ENCODE measurements at places on chromosomes 3 and 15. TPM values are rescaled to one million over a fixed set of nuclear protein-coding genes. Genes with fewer than 3 reads are reported as not detected.

Gene GADL1
- not detected for total RNA-seq

Gene TMEM207
- not detected for total RNA-seq

Gene ST3GAL6
- 13.1 TPM for total RNA-seq

Gene NR2E3
- not detected for total RNA-seq

Gene FOXL2NB
- not detected for total RNA-seq

Gene DPPA2
- not detected for total RNA-seq

Gene CFAP91
- 9.5 TPM for total RNA-seq

DNA sequence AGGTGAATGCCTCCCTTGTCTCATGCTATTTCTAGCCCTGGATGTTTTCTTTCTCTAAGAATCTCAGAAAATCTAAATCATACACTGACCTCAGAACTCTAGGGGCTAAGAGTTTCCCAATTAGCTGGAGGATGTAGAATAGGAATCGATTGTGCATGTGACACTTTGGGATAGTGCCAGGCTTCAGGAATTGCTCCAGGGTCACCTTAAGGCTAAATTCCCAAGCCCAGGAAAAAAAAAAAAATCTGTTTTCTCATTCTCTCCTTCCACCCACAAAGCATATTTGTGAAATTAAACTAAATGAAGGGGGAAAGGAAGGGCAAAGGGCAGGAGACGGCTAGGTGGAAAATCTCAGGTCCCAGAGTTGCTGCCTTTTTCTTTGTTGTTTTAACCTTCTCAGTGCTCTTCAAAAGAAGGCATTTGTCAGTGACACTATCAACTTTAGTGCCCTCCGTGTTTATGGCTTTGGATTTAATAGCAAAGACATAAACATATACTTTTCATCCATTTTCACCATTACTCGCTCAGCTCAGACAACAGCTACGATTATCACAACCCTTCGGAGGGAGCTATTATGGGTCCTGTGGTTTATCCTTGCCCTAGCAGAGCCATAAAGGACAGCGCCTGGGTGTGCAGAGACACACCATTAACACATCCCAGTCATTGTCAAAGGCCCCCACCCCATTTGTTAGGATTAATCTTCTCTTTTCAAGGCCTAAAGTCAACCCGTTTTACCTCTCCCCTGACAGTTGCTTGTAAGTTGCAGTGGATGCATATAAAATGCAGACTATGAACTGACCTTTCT lies 271.7 kb downstream of the PDZRN3 start:
- H3K4me1 ChIP-seq = no peaks in the 10 kb centered on the region
- no peaks in the 10 kb centered on the region for H3K36me3 ChIP-seq
- no peak overlapping the region for H3K4me3 ChIP-seq
- no peak overlapping the region for H3K27ac ChIP-seq
- H3K27me3 ChIP-seq = no peaks in the 10 kb centered on the region
- no peak for DNase-seq

DNA sequence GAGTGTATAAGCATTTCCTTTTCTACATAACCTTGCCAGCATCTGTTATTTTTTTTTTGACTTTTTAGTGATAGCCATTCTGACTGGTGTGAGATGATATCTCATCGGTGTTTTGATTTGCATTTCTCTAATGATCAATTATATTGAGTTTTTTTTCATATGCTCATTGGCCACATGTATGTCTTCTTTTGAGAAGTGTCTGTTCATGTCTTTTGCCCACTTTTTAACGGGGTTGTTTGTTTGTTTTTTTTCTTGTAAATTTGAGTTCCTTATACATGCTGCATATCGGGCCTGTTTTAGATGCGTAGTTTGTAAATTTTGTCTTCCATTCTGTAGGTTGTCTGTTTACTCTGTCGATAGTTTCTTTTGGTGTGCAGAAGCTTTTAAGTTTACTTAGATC lies 89.2 kb downstream of the LEKR1 start:
- H3K4me1 ChIP-seq = no peaks in the 10 kb centered on the region
- no peaks in the 10 kb centered on the region for H3K27me3 ChIP-seq
- no peak overlapping the region for H3K4me3 ChIP-seq
- no peaks in the 10 kb centered on the region for H3K36me3 ChIP-seq
- DNase-seq = no peak

GRCh38 chr3:142450189-142450588 lies 2.4 kb upstream of the XRN1 start:
- peaks cover 21% of the 10 kb centered on the region for H3K4me1 ChIP-seq
- H3K27ac ChIP-seq = no peak overlapping the region
- no peaks in the 10 kb centered on the region for H3K27me3 ChIP-seq
- peaks cover 27% of the 10 kb centered on the region for H3K36me3 ChIP-seq
- no peak overlapping the region for H3K4me3 ChIP-seq
- no peak for DNase-seq

- no peaks in the 10 kb centered on the region for H3K27me3 ChIP-seq
- no peak overlapping the region for H3K4me3 ChIP-seq
- peaks cover 10% of the 10 kb centered on the region for H3K4me1 ChIP-seq
- no peaks in the 10 kb centered on the region for H3K36me3 ChIP-seq
- no peak for DNase-seq
- no peak overlapping the region for H3K27ac ChIP-seq
Measured at GRCh38 chr15:71390096-71390495, 274.8 kb downstream of the THSD4 start.

GRCh38 chr15:70262171-70262570 lies 164.5 kb upstream of the TLE3 start:
- DNase-seq = no peak
- H3K27ac ChIP-seq = no peak overlapping the region
- H3K36me3 ChIP-seq = no peaks in the 10 kb centered on the region
- peaks cover 38% of the 10 kb centered on the region for H3K4me1 ChIP-seq
- no peaks in the 10 kb centered on the region for H3K27me3 ChIP-seq

DNA sequence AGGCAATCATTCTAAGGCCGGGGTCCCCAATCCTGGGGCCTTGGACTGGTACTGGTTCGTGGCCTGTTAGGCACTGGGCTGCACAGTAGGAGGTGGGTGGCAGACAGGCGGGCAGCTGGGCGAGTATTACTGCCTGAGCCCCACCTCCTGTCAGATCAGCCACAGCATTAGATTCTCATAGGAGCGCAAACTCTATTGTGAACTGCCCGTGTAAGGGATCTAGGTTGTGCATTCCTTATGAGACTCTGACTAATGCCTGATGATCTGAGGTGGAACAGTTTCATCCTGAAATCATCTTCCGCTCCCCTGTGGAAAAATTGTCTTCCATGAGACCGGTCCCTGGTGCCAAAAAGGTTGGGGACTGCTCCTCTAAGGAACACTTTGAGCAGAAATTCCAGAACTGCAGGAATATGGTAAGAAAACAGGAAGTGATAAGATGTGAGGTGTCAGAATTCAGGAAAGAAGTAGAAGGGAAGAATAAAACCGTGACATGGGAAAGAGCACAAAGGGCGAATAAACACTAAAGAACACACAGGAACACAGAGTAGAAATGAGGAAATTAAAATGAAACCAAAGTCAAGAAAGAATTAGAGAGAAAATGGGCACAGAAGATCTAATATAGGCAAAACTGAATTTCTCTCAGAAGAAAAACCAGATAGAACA lies 57.6 kb downstream of the PDCD6IP start:
- H3K27me3 ChIP-seq = no peaks in the 10 kb centered on the region
- H3K27ac ChIP-seq = no peak overlapping the region
- H3K36me3 ChIP-seq = peaks cover 72% of the 10 kb centered on the region
- H3K4me1 ChIP-seq = no peaks in the 10 kb centered on the region
- no peak for DNase-seq
- no peak overlapping the region for H3K4me3 ChIP-seq

DNA sequence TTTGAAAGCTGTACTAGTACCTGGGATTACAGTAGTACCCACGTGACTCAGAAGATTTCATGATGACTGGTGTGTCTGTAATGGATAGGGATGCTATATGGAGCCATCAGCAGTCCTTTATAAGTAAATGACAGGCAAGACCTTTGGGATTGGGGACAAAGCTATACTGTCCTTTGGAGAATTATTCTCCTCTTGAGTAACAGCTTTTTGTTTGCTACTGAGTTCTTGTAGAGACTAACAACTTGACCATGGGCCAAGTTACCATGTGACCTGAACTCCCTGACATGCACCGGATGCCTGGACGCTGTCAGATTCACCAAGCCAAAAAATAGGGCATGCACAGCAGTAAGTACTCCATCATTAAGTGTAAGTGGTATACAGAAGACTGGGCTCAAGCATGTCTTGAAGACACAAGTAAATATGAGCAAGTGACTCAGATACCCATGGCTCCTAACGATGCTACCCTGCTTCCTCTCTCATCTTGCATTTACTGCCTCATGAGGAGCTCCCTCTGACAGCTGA lies 12.9 kb downstream of the SEC11A start:
- H3K4me1 ChIP-seq = peaks cover 13% of the 10 kb centered on the region
- no peak overlapping the region for H3K4me3 ChIP-seq
- no peaks in the 10 kb centered on the region for H3K36me3 ChIP-seq
- no peak for DNase-seq
- H3K27ac ChIP-seq = no peak overlapping the region

DNA sequence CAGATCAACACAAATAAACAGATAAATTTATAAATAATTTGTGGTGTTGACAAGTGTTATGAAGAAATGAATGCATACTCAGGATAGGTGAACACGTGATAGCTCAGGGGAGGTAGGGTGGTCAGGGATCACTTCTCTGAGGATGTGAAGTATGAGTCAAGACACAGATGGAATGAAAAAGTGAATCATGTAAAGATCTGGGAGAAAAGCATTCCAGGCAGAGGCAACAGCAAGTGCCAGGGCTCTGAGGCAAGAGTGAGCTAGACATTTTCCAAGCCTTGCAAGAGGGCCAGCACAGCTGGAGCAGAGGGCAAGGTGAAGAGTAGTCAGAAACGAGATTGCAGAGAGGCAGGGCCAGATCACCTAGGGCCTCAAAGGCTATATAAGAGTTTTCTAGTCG lies 177.8 kb downstream of the WNT5A start:
- H3K4me3 ChIP-seq = no peak overlapping the region
- DNase-seq = no peak
- no peaks in the 10 kb centered on the region for H3K36me3 ChIP-seq
- H3K4me1 ChIP-seq = no peaks in the 10 kb centered on the region
- H3K27ac ChIP-seq = no peak overlapping the region

GRCh38 chr3:53693451-53693850 lies 152.8 kb downstream of the CHDH start:
- H3K4me3 ChIP-seq = no peak overlapping the region
- H3K4me1 ChIP-seq = no peaks in the 10 kb centered on the region
- no peaks in the 10 kb centered on the region for H3K27me3 ChIP-seq

- no peak overlapping the region for H3K4me3 ChIP-seq
- H3K36me3 ChIP-seq = no peaks in the 10 kb centered on the region
- H3K27ac ChIP-seq = no peak overlapping the region
Measured at GRCh38 chr3:177647876-177648275, 450.6 kb upstream of the TBL1XR1 start.

DNA sequence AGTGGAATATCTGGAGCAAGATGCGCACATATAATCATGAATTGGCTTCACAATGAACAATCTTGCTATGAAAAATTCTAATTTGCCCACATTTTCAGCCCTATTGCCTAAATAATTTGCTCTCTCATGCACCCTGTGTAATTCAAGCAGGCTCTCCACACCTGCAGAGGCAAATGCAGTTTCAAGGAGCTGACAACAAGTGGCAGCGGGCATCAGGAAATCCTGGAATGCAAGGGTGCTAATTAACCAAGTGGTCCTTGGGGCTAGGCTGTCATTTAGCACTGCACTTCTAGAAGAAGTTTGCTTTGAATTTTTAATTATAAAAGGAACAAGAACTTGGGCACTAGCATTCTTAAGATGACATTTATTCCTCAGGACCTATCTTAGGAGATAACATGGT lies 56.3 kb upstream of the ICE2 start:
- H3K27me3 ChIP-seq = no peaks in the 10 kb centered on the region
- DNase-seq = no peak

DNA sequence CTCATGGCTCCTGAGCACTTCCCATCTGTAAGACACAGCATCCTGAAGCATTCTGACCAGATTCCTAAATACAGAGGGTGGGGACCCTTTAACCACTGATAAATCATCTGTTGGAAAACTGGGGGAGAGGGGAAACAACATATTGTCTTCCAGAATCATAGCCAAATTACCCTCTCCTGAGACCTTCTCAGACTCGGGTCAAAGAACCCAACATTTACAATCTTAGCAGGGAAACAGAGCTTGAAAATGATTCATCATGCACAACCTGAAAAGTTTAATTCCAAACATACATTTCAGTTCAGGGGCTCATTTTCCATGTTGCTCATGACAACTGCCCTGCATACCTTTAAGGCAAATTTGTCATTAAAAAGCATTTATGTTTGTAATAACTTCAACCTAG lies 48.5 kb upstream of the TSPAN3 start:
- peaks cover 13% of the 10 kb centered on the region for H3K4me1 ChIP-seq
- no peak overlapping the region for H3K4me3 ChIP-seq
- no peak overlapping the region for H3K27ac ChIP-seq
- no peaks in the 10 kb centered on the region for H3K27me3 ChIP-seq

DNA sequence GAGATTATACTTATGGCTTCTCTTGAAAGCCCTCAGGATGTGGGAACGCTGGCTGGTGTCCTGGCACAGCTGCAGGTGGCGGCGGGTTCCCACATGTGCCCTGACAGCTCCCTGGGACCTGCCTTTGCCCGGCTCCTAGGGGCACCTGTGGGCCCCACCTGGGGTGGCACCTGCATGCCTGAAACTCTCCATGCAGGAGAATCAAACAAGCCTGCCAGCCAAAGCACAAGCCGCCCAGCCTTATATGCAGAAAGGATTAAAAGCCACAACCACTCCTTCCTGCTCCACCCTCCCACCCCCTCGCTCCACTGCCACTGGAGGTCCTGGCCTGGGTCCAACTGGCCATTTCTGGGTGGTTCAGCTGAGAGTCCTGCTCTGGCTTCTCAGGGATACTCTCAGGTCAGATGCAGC lies 18.1 kb downstream of the TRPM1 start:
- H3K4me3 ChIP-seq = no peak overlapping the region
- H3K27me3 ChIP-seq = no peaks in the 10 kb centered on the region

Data from suprapubic skin (tissue), 4 donors.